IPS-NIHi11 (cell line): ENCODE measurements at places on chromosomes 1 and 21.
A peak's percentile ranks its signal among the peaks of the same experiment; 100 is the strongest.

DNA sequence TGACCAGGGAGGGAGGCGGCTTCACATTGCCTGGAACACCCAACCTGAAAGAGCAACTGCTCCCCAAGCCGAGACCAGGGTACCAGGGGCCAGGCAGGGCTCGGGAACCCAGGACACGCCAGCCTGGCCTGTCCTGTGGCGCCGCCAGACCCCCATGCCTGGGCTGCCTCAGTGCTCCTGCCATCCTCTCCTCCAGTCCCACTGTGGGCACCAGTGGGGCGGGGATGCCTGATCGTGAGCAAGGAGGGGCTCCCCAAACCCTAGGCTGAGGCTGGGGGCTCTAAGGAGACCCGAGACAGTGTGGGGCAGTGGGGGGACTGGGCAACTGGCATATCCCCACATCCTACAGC lies 45.1 kb downstream of the WNT9A start:
- DNase-seq, result no peak

DNA sequence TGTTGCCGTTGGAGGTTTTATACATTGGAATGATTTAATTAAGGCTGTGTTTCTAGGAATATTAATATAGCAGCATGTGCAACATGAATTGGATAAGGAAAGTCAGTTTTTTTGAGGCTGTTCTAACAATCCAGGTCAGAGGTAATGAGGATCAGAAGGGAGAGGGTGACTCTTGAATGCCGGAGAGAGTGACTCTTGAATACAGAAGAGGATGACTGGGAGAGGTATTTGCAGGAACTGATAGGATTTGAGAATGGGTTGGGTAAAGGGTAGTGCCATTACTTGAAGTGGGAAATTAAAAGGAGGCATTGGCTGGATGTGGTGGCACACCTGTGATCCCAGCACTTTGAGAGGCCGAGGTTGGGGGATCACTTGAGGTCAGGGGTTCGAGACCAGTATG lies 55.6 kb upstream of the MACF1 start:
- DNase-seq, result no peak

DNA sequence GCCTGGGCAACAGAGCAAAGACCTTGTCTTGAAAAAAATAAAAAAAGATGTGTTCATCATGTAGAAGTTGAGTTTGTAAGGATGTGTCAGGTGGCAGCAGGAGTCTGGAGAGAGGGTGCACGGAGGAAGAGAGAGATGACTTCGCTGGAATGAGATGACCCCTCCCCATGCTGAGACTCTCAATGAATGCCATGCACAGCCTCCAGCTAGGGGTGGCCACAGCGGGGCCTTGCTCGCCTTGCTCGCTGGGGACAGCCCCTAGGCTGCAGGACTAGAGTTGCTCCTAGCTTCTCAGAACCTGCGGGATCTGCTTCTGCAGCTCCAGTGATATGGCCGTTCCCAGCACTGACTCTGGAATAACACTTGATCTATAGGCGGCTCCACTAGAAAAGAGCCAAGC lies 6.6 kb upstream of the C2CD2 start:
- no peak for DNase-seq

DNA sequence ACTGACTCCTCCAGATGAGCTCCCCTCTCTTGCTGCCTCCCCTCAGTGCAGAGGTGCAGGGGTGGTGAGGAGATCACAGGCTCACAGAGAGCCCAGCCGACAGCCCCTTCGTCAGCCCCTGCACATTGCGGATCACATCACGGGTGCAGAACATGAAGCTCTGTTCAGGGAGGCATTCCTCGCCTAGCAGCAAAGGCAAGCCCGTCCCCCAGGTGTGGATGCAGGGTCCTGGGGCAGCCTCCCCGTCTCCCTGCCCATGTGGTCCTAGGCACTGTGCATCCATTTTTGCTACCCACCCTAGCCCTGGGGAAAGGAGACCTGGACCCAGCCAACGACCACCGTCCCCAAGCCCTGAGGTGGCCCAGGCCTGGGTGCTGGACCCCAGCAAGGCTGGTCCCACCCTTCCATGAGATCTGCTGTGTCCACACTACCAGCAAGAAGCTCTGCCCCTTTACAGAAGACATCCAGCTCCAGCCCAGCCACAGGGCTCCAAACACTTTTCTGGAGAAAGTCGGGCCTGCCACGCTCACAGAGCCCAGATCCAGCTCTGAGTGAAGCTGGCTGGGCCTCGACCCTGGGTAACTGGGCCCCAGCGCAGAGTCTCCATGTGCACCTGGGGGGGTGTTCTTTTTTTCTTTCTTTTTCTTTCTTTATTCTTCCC lies 248.7 kb downstream of the NPHP4 start:
- DNase-seq, result no peak

DNA sequence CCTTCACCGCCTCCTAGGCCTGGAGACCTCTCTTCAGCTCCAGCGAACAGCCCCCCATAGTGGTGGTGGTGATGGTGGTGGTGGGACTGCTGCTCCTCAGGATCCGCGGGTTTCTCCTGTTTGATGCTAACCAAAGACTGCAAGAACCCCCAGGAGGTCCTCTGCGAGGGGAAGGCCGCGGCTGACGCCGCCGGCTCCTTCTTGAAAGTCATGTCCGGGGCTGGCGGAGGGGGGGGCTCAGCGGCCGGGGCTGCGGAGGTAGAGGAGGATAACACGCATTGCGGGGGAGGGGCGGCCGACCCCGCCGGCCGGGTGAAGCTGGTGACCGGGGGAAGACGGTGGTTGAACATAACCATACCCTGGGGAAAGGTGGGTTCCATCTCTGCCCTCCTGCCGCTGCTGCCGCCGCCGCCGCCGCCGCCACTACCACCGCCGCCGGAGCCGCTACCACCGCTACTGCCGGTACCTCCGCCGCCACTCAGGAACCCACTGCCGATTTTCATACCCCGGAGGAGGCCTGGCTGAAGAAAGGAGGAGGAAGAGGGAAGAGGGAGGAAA lies 554 bp downstream of the ZNF281 start:
- DNase-seq, result peak; percentile 31
